ENCODE measurements at places on chromosomes 12 and 14.

DNA sequence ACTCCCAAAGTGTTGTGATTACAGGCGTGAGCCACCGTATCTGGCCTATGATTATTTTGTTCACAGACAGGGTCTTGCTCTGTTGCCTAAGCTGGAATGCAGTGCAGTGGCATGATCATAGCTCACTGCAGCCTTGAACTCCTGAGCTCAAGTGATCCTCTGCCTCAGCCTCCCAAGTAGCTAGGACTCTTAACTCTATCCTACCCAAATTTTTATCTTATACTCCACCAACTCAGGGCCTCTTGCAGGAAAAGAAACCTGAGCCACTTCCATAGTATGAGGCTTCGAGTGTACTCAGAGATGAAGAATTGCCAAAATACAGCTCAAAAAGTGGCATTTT lies 828 bp downstream of the MMAB start:
- no peak for DNase-seq

DNA sequence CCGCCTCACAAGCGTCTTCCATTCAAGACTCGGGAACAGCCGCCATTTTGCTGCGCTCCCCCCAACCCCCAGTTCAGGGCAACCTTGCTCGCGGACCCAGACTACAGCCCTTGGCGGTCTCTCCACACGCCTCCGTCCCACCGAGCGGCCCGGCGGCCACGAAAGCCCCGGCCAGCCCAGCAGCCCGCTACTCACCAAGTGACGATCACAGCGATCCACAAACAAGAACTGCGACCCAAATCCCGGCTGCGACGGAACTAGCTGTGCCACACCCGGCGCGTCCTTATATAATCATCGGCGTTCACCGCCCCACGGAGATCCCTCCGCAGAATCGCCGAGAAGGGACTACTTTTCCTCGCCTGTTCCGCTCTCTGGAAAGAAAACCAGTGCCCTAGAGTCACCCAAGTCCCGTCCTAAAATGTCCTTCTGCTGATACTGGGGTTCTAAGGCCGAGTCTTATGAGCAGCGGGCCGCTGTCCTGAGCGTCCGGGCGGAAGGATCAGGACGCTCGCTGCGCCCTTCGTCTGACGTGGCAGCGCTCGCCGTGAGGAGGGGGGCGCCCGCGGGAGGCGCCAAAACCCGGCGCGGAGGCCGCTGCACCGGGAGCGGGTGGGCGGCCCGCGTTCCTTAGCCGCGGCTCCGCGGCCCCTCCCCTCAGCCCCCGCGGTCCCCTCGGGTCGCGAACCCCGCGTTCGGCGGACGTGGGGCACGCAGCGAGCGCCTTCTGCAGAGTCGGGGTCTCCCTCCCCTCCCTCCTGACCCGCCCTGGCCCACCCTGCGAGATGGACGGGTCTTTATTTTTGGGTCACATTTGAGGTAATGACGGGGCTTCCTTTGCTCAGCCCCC lies at the start of gene UBC:
Gene UBC (minus strand): TSS at position 259 of the 847 bp plus-strand sequence. CDS start 879 bp downstream, outside the sequence.
- DNase-seq: no peak

GRCh38 chr14:73802431-73803188 lies 49.0 kb upstream of the PTGR2 start:
- no peak for DNase-seq

DNA sequence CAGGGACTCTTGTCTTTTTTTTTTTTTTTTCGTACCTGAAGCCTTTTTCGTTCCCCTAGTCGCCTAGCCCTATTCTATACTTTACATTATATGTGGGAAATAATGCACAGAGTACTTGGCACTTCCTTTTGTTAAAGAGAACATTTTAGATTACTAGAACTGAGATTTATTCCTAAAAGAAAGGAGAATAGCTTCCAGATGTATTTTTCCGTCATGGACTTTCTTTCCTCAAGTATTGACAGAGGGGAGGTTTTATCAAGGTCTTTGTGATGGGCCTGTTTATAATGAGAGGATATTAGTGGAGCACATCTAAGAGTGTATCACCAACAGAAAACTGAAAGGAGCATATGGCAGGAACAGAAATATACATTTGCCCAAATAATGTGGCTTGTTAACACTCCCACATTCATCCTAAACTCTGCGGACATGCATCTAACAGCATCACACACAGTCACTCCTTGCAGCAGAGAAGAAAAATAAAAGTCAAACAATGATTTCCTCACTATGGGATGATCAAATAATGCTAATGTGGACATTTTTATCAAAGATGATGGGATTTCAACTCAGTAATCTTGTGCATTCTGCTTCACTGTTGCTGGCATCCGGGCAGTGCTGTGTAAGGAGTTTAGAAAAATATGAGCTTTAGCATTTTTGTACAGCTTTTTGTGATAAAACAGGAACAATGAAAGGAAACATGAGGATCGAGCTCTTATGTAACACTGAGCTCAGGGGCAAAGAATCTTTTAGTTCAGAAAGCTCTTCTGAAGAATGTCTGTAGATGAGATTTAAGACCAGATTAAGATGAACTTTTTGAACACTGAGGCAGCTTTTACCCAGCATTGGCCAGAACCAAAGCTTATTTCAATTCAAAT lies 183.1 kb downstream of the EGLN3 start:
- DNase-seq: no peak

- no peak for DNase-seq
Measured at GRCh38 chr12:12586879-12587675, 24.4 kb upstream of the DUSP16 start.

- DNase-seq: no peak
Measured at GRCh38 chr12:30959110-30959710, 32.7 kb downstream of the TSPAN11 start.

DNA sequence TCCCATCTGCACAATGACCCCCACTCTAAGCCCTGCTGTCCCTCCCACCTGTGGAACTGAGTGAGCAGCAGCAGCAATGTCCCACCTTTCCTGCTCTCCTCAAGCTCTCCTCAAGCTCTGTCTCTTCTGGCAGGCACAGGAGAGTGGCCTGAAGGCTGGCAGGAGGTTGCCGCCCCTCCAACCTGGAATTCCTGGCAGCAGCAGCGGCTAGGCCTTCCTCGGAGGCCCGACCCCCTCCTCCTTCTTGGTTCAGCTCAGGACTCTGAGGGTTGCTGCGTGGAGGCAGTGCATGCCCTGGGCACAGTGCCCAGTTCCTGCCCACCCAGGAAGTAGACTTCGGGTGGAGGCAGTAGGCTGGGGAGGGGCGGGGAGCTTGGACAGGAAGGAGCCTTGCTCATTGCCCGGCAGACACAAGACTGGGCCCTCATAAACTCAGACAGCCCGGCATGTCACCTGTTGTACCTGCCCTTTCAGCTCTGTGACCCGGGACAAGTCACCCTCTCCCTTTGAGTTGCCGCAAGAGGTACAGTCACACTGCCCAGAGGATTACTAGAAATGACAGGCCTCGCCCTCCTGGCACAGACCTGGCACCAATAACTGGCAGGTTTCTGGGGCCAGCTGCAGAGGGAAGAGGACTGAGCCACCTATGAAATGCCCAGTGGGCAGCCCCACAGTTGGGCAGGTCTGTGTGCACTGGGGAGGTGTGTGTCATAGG lies 2.1 kb upstream of the SERPINA1 start:
- no peak for DNase-seq

- no peak for DNase-seq
Measured at GRCh38 chr12:13233830-13234641, 37.5 kb downstream of the EMP1 start.

GRCh38 chr12:47383942-47384341 lies 304.2 kb upstream of the AMIGO2 start:
- DNase-seq: no peak

- no peak for DNase-seq
Measured at GRCh38 chr12:25830456-25830855, 128.0 kb upstream of the RASSF8 start.

DNA sequence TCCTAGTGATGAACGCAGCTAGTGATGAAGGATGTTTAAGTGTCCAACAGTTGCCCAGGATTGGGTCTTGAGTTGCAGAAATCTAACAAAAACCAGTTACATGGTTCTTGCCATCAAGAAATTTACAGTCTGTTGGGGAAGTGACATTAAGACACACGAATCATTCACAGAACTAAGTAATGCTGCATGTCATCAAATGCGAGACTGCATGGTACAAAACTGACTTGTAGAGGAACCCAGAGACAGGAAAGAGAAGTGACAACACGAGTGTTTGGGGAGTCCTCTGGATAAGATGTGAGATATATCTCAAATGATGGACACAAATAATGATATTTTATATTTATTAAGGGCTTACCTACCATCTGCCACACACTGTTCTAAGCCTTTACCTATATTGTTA lies 6.1 kb upstream of the SYNE3 start:
- no peak for DNase-seq

DNA sequence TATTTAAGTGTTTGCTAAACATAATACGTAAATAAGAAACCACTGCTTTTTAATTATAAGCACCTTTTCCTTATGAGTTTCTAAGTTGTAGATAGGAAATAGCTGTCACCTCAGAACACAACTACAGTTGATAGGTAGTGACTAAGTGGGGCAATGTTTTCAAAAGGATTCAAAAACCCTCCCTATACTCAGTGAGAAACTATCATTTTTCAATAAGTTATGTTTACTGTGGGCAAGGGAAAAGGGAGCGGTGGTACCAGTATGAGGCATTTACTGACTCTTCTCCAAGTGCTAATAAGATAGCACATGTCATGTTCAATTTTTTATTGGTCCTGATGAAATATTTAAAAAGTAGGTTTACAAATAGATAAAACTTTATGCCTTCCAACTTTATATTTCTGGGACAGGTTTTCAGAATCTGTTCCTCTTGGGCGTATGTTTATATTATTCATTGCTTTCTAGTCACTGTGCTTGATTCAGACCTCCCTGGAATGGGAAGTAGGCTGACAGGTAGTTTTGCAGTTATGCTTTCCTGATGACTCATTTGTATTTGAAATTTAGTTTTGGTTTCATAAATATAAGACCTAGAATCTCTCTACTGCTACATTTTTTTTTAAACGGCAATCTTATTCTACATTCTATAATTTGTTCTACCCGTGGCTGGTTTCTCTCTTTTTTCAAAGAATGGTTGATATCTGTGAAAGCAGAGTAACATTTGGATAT lies 153.1 kb downstream of the TMEM117 start:
- no peak for DNase-seq

DNA sequence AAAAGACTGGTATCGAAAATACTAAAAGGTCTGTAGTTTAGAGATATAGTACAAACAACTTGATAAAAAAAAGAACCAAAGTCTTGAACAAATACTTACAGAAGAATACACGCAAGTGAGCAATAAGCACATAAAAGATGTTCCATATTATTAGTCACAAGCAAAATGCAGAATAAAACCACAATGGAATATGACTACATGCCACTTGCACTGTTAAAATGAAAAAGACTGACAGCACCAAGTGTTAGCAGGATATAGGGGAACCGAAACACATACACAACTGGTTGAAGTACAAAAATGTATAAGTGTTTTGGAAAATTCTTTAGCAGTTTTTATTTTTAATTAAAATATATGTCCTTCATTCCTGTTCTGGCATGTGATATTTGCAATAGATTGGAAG lies 3.6 kb downstream of the CLEC2A start:
- no peak for DNase-seq

GRCh38 chr12:52975820-52976573 lies 27.1 kb downstream of the KRT18 start:
- no peak for DNase-seq

DNA sequence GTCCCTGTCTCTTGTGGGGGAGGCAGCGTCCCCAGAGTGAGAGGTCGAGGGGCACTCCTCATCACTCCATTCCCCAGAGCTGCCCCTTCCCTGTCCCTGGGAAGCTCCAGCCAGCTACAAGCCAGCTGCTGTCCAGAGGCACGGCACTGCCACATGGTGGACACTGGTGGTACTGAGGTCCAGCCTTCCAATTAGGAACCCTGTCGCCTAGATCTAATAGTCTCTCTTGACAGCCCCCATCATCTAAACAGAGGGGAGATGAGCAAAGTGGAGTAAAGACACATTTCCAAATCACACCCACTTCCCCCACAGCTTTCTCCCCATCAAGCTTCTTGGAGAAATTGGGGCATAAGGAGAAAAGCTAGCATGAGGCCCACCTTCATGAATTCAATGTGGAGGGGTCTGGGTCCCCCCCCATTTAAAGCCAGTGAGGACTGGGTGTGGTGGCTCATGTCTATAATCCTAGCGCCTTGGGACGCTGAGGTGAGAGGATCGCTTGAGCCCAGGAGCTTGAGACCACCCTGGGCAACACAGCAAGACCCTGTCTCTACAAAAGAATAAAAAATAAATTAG lies 2.1 kb upstream of the INHBE start:
- DNase-seq: peak; percentile 50

- no peak for DNase-seq
Measured at GRCh38 chr12:116263844-116264243, 13.6 kb downstream of the MED13L start.

Measured in amygdala (tissue), 56 donors.